ENCODE measurements at places on chromosomes 11 and 22. TPM values are rescaled to one million over a fixed set of nuclear protein-coding genes. Genes with fewer than 3 reads are reported as not detected.

TRIM51 gene
- total RNA-seq, result not detected

PTGDR2 gene
- not detected for total RNA-seq

OR8D4 gene
- not detected for total RNA-seq

C1QTNF4 gene
- 0.29 TPM for total RNA-seq

USP35 gene
- 9.0 TPM for total RNA-seq

TNKS1BP1 gene
- 154 TPM for total RNA-seq

SAA4 gene
- not detected for total RNA-seq

MAPK8IP2 gene
- total RNA-seq, result 0.58 TPM

F2 gene
- not detected for total RNA-seq

- no peak for DNase-seq
These were observed 5.9 kb upstream of the SOX10 start for GRCh38 chr22:37990301-37990700.

GRCh38 chr11:60194511-60194910 lies 11.6 kb upstream of the MS4A6A start:
- DNase-seq, result no peak

DNA sequence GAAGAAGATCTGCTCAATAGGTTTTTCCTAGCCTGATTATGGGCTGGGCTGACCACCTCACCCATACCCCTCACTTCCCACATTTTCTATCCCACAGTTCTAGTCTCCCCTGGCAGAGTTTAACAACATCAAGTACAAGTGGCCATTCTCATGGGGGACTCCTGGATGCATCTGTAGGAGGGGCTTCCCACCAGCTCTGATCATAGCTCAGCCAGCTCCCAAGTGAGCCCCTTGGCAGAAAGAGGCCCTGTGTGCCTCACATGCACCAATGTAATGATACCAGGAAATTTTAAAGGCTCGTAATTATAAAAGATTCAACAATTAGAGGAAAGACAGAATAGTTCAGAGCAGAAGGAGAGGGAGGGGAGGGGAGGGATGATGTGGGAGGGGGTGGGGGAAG lies 144.2 kb upstream of the SYT13 start:
- DNase-seq, result no peak

DNA sequence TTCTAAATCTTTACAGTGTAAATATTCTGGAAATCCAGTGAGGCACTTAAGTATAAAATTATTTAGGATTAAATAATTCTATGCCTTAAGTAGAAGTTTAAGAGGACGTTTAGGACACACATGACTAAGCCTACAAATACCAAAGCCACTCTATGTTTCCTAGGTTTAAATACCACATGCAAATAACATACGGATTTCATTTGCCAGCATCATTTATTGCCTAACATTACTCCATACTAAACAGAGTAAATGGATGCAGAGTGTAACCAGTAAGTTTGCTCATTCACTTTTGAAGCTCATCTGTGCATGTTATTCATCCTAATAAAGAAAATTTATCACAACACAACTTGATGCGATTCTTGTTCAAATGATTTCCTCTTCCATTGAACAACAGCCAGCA lies 4.1 kb downstream of the BDNF start:
- no peak for DNase-seq

- no peak for DNase-seq
These were observed 238.9 kb downstream of the BRD1 start for GRCh38 chr22:49588739-49589138.

DNA sequence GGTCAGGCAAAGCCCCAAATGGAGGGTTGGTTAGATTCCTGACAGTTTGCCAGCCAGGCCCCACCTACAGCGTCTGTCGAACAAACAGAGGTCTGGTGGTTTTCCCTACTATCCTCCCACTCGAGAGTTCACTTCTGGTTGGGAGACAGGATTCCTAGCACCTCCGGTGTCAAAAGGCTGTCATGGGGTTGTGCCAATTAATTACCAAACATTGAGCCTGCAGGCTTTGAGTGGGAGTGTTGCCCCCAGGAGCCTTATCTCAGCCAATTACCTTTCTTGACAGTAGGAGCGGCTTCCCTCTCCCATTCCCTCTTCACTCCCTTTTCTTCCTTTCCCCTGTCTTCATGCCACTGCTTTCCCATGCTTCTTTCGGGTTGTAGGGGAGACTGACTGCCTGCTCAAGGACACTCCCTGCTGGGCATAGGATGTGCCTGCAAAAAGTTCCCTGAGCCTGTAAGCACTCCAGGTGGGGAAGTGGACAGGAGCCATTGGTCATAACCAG lies 4.7 kb upstream of the TTC36 start:
- no peak for DNase-seq

DNA sequence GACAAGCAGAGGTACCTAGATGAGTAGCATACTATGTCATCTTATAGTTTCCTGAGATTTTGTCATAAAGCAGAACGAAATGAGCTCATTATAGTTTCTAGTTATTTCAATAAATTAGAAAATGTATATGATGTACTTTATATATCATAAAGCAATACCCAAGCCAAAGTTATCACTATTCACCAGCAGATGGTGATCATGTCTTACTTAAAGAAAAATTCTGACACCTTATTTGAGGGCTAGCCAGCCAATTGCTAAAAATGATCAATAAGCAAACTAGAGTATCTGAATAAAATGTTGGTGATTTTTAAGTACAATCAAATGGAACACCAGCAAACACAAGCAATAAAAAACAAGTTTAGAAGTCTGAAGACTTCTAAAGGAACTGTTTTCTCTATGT lies 44.1 kb downstream of the RSF1 start:
- peak; percentile 16 for DNase-seq

- no peak for DNase-seq
These were observed 2.1 kb downstream of the LGALS12 start for GRCh38 chr11:63508009-63508408.

- peak; percentile 91 for DNase-seq
These were observed at the start of gene MYH9 for GRCh38 chr22:36387959-36388726. Gene MYH9, minus strand, starts transcription at chr22:36387967. Its CDS starts 38,731 bp downstream, at chr22:36349236.

- DNase-seq, result no peak
These were observed 34.4 kb upstream of the CD5 start for GRCh38 chr11:61067782-61068446.

DNA sequence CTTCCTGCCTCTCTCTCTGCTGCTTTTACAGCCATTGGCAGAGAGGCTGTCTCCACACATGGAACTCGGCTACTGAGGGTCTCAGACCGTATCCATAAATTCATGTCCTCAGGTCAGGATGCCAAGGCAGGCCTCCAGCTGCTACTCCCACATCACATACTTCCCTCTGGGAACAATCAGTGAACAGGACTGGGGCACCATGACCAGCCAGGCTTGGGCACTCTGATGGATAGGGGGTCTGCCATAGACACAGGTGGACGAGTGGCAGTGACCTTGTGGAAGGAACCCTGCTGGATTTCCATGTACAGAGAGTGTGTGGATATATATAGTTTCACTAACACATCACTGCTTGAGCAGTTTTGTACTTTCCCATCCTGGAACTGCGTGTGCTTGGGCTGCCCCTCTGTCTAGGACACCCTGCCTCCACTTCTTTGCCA lies 97.7 kb upstream of the PARVA start:
- no peak for DNase-seq

GRCh38 chr22:32533265-32534111 lies 58.9 kb downstream of the FBXO7 start:
- no peak for DNase-seq

DNA sequence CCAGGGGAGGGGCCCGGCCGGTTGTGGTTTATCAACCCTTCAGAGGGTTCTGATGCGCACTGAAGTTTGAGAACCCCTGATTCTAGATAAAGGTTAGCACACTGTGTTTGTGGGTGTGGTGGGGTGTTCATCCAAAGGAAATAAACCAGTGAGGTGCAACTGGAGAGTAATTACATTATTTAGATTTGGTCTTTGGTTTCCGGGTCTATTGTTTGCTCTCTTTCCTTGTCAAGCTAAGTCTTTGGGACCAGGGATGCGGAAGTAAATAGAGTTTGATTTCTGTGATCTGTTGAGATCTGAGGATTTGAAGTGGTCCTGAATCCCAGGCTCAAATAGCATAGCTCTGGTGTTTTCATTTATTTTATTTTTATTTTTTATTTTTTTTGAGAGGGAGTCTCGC lies 50.5 kb upstream of the CLMP start:
- DNase-seq, result no peak

DNA sequence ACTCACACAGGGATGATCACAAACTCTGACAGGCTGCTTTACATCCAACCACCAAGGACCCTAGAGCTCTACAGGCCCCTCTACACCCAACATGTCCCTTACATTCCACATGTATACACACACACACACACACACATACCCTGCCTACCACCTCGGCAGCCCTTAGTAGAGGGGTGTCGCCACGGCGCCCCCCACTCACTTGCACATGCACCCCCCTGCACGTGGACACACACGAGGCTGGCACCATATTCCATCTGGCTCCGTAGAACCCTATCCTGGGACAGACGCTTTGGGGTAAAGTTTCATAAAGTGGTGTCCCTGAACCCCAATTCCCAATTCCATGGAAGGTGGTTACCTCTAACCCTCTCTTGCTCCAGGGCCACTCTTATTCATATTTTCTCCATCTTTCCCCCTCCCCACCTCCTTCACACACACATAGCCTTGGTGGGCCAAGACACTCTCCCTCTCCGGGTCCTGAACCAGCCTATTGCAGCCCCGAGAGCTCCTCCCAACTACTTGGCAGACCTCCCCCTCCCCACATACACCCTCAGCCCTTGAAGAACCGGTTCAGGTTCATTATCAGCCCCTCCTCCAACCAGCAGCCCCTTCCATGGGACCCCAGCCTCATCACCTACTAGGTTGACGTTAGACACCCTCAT lies 809 bp downstream of the PDE2A start:
- no peak for DNase-seq

DNA sequence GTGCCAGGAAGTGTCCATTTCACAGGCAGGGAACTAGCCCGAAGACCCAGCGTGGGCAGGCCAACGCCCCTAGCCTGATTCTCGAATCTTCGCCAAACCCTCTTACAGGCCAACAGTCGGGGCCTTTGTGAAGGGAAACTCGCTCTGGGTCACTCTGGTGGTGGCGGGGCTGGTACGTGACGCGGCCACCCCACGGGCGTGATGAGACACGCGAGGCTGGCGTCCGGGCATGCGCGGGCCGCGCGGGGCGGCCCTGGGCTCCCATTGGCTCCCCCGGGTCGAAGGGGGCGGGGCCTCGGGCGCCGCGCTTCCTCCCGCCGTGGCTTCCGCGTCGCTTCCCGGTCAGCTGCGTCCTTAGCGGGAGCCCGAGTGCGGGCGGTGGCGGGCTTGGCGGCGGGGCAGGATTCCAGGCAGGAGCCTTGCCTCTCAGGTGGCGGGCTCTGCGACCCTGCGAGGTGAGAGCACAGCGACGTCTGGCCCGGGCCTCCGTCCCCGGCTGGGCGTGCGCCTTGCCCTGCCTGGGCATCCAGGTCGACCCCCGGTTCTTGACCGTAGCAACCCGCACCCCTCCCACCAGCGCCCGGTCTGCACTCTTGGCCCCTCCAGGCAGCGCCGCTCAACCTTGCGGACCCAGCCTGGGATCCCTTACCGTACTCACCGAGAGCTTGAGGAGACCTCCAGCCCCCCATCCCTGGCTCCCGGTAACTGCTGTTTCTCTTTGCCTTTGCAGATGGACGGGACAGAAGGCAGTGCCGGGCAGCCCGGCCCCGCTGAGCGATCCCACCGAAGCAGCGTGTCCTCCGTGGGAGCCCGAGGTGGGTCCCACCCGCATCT lies at the start of gene FRMD8:
TSS of gene FRMD8 (plus strand) at position 331 of the 834 bp plus-strand sequence. CDS start at position 731, 400 bp downstream.
- no peak for DNase-seq

- no peak for DNase-seq
These were observed 1057.2 kb downstream of the NTM start for GRCh38 chr11:132427611-132428010.

- no peak for DNase-seq
These were observed 31.9 kb upstream of the UPB1 start for GRCh38 chr22:24463071-24463760.

DNA sequence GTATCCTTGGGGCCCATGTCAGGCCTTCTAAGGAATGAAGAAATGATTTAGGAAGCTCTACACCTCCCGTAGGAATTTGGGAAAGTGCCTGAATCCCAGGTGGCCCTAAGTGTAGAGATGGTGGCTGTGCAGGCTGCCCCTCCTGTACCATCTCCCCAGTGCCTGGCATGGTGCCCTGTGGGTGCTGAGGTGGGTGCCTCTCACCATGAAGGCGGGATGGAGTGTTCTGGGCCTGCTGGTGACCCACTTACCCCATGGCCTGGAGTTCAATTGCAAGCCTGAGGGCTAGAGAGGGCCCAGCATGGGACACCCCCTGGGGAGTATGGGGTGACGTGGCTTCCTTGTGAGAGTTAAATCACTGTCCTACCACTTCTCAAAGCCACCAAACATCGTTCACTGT lies 19.8 kb downstream of the SAMM50 start:
- no peak for DNase-seq
